ENCODE measurements at places on chromosomes 12 and 14. TPM values are rescaled to one million over a fixed set of nuclear protein-coding genes. Genes with fewer than 3 reads are reported as not detected.

- H3K36me3 ChIP-seq, result no peaks in the 10 kb centered on the region
- no peak for DNase-seq
- no peak overlapping the region for H3K4me3 ChIP-seq
Observed at GRCh38 chr12:95443459-95443858, 30.5 kb upstream of the METAP2 start.

GRCh38 chr12:3727877-3728632 is 24.9 kb downstream of the CRACR2A start:
- H3K4me1 ChIP-seq, result no peaks in the 10 kb centered on the region
- H3K36me3 ChIP-seq, result no peaks in the 10 kb centered on the region
- DNase-seq, result no peak
- H3K27ac ChIP-seq, result no peak overlapping the region
- no peaks in the 10 kb centered on the region for H3K27me3 ChIP-seq
- no peak overlapping the region for H3K4me3 ChIP-seq

DNA sequence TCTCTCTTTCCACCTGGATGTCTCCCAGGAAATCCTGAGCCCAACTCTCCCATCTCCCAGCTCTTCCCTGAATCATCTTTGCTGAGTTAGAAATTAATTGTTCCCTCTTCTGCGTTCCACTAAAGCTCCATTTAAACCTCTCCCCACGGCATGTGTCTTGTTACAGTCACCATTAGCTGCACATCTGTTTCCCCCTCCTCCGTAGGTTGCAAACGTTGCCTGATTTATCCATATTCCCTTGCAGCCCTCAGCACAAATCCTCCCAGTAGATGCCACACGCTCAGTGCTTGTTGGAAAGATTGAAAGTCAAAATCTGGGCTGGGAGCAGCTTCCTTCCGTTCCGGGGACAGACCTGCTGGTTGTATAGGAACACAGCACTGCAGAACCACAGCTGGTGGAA is 90.4 kb downstream of the SLC24A4 start:
- no peak for DNase-seq
- peaks cover 50% of the 10 kb centered on the region for H3K4me1 ChIP-seq
- H3K4me3 ChIP-seq, result no peak overlapping the region
- peak overlapping the region; percentile 55 for H3K27ac ChIP-seq
- H3K36me3 ChIP-seq, result no peaks in the 10 kb centered on the region
- no peaks in the 10 kb centered on the region for H3K27me3 ChIP-seq

- no peaks in the 10 kb centered on the region for H3K27me3 ChIP-seq
- H3K36me3 ChIP-seq, result no peaks in the 10 kb centered on the region
- no peak for DNase-seq
- H3K4me1 ChIP-seq, result peaks cover 39% of the 10 kb centered on the region
- H3K4me3 ChIP-seq, result peak overlapping the region; percentile 87
Observed at GRCh38 chr12:70367258-70368141, 1.4 kb downstream of the KCNMB4 start.

GRCh38 chr12:50398931-50399330 is 1.8 kb upstream of the LARP4 start:
- no peaks in the 10 kb centered on the region for H3K4me1 ChIP-seq
- H3K4me3 ChIP-seq, result no peak overlapping the region
- DNase-seq, result no peak
- H3K27ac ChIP-seq, result no peak overlapping the region

- H3K27me3 ChIP-seq, result no peaks in the 10 kb centered on the region
- no peak overlapping the region for H3K27ac ChIP-seq
- no peak for DNase-seq
- H3K4me3 ChIP-seq, result no peak overlapping the region
- H3K36me3 ChIP-seq, result peaks cover 33% of the 10 kb centered on the region
- peaks cover 75% of the 10 kb centered on the region for H3K4me1 ChIP-seq
Observed at GRCh38 chr12:50929831-50930230, 22.5 kb upstream of the HIGD1C start.

GRCh38 chr14:32457213-32457920 is 128.3 kb downstream of the AKAP6 start:
- no peak overlapping the region for H3K4me3 ChIP-seq
- peak; percentile 65 for DNase-seq
- H3K36me3 ChIP-seq, result no peaks in the 10 kb centered on the region
- H3K27me3 ChIP-seq, result no peaks in the 10 kb centered on the region

DNA sequence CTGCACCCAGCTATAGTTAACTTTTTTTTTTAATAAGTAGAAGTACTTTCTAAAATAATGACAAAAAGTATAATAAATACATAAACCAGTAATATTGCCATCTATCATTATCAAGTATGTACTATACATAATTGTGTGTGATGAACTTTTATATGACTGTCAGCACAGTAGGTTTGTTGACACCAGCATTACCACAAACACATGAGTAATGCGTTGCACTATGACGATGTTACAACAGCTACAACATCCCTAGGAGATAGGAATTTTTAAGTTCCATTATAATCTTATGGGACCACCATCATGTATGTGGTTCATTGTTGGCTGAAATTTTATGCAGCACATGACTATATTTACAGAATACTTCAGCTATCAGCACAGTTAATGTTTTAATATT is 62.9 kb upstream of the VSX2 start:
- no peaks in the 10 kb centered on the region for H3K4me1 ChIP-seq
- H3K27me3 ChIP-seq, result no peaks in the 10 kb centered on the region
- no peaks in the 10 kb centered on the region for H3K36me3 ChIP-seq
- no peak for DNase-seq
- no peak overlapping the region for H3K27ac ChIP-seq

- DNase-seq, result no peak
- H3K4me1 ChIP-seq, result no peaks in the 10 kb centered on the region
- no peaks in the 10 kb centered on the region for H3K36me3 ChIP-seq
- no peak overlapping the region for H3K4me3 ChIP-seq
- H3K27me3 ChIP-seq, result no peaks in the 10 kb centered on the region
Observed at GRCh38 chr14:39582028-39582654, 149.9 kb upstream of the FBXO33 start.

DNA sequence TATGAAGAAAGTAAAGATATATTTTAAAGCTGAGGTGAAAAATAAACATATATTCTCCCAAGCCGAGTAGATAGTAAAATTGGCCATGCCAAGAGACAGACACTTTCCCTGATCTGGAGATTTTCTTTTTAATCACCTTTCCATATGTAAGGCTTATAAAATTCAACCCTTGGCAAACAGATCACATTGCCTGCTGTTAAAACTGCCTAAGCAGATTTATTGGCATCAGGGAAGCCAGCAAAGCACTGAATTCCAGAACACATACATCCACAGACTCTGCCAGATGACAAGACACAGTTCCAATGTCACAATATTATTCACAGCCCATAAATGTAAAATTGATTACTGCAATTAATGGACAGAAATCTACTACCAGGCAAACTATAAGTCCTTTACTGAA is 78.2 kb upstream of the GARIN2 start:
- no peak overlapping the region for H3K4me3 ChIP-seq
- H3K27me3 ChIP-seq, result no peaks in the 10 kb centered on the region
- H3K4me1 ChIP-seq, result no peaks in the 10 kb centered on the region
- no peak overlapping the region for H3K27ac ChIP-seq

DNA sequence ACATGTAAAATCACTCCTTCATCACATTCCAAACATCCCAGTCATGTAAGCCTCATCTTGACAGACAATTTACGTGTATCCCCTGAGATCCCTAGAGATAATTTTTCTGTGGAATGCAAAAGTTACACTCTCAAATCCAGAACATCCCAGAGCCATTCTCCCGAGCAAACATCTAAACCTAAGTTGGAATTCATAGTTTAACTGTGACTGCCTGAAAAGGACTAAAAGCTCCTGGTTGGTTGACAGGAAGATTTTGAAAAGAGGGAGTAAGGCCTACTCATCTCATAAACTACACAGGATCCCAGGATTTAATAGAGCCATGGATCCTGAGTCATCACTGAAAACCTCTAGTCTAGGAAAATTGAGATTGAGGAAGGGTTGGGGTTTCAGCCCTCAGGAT is 123.6 kb downstream of the SCN8A start:
- H3K27me3 ChIP-seq, result peaks cover 3% of the 10 kb centered on the region
- H3K36me3 ChIP-seq, result no peaks in the 10 kb centered on the region
- no peak overlapping the region for H3K27ac ChIP-seq
- H3K4me1 ChIP-seq, result no peaks in the 10 kb centered on the region
- no peak for DNase-seq

GRCh38 chr12:52837781-52838608 is 3.9 kb upstream of the KRT79 start:
- no peaks in the 10 kb centered on the region for H3K4me1 ChIP-seq
- no peaks in the 10 kb centered on the region for H3K36me3 ChIP-seq
- H3K27me3 ChIP-seq, result peaks cover 40% of the 10 kb centered on the region
- no peak overlapping the region for H3K4me3 ChIP-seq
- no peak overlapping the region for H3K27ac ChIP-seq

DNA sequence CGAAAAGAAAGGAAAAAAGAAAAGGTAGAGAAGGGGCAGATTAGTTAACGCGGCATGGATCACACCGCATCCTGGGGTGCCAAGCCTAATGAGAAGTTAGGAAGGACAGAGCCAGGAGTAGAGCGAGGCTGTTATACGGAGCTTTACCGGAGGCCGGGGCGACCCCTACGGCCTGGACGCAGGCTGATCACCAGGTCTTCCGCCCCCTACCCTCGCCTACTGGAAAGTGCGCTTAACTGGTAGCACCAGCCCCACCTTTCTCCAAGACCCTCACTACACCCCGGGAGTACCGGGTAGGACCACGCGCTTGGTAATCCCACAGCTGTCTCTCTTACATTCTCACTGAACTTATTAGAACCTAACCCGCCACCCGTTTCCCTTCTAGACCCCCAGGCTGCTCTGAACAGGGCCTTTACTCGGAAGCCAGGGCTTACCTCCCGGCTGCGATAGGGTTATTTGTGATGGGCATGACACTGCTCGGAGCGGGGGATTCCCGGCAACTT is 33.8 kb downstream of the WBP11 start:
- H3K4me3 ChIP-seq, result peak overlapping the region; percentile 94
- peak overlapping the region; percentile 95 for H3K27ac ChIP-seq

DNA sequence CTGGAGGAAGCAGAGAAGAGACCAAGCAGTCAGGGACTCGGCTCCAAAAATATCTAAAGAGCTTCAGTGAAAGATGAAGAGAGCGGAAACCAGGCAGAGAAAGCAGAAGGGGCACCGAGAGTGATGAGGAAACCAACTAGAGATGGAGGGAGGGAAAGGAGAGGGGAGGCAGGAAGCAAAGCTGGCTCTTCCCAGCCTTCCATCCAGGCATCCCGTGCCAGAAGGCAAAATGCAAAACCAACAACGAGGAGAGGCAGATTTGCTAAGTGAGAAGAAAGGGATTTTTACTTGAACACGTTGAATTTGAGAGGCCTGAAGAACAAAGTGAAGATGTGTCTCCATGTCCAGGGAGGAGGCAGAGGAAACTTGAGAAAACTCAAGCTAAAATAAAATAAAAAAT is 90.1 kb downstream of the NUAK1 start:
- no peak overlapping the region for H3K27ac ChIP-seq
- H3K4me3 ChIP-seq, result no peak overlapping the region
- no peaks in the 10 kb centered on the region for H3K4me1 ChIP-seq
- DNase-seq, result no peak
- H3K36me3 ChIP-seq, result no peaks in the 10 kb centered on the region
- H3K27me3 ChIP-seq, result no peaks in the 10 kb centered on the region

DNA sequence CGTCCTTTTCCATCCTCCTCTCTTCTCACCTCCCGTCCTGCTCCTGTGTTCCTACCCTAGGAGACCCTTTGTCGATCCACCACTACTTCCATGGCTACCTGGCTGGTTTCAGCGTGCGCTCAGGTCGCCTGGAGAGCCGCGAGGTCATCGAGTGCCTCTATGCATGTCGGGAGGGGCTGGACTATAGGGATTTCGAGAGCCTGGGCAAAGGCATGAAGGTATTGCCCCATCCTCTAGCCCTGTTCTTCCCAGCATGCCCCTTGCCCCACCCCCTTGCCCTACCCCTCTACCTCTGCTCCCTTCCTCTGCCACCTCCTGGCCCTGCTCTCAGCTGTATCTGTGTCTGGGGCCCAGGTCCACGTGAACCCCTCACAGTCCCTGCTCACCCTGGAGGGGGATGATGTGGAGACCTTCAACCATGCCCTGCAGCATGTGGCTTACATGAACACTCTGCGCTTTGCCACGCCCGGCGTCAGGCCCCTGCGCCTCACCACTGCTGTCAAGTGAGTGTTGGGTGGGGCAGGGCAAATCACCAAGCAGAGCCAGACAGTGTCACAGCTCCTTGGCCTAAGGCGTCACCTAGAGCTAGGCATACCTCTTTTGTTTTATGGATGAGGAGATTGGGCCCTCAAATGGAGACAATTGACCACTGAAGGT is 12.8 kb downstream of the CLSTN3 start:
- no peaks in the 10 kb centered on the region for H3K36me3 ChIP-seq
- no peak overlapping the region for H3K27ac ChIP-seq
- no peaks in the 10 kb centered on the region for H3K27me3 ChIP-seq
- H3K4me1 ChIP-seq, result no peaks in the 10 kb centered on the region
- no peak overlapping the region for H3K4me3 ChIP-seq

DNA sequence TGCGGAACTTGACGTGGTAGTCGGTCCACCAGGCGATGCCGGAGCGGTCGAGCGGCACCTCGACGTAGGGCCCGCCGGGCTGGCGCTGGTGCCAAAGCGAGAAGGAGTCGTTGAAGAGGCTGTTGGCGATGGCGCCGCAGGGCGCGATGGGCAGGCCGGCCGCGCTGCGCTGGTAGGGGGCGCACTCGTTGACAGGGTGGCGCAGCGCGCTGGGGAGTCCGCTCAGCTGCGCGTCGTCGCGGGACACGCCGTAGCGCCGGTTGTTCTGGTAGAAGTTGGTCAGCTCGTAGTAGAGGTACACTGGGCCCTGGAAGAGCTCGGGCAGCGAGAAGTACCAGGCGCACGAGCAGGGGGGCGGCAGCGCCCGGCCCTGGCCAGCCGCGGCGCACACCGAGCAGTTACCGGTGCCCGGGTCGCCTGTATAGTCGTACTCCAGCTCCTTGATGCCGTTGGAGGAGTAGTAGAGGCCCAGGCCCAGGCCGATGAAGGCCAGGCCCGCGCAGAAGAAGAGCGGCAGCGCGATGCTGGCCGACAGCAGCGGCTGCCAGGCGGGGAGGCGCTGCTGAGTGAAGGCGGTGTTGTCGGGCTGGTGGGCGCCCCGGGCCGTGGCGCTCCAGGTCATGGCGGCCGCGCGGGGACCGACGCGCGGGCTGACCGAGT is 482 bp downstream of the TMEM30B start:
- H3K27me3 ChIP-seq, result no peaks in the 10 kb centered on the region
- peak; percentile 54 for DNase-seq
- peaks cover 12% of the 10 kb centered on the region for H3K4me1 ChIP-seq
- H3K27ac ChIP-seq, result peak overlapping the region; percentile 85

DNA sequence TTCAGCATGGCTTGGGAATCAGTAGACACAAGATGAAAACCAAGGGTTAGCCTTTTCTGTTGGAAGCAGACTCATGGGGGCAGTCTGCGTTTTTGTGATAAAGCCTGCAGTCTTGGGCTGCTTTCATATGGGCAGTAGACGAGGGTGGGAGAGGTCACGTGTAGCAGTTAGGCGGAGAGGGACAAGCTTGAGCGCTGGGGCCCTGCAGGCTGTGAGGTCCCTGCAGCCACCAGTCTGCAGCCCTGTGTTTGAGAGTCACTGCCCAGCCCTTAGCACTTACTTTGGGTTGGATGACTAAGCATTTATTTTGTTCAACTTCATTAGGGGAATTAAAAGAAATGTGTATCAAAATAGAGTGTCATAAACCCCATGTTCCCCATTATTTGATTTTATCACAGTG is 37.2 kb downstream of the EP400 start:
- H3K4me3 ChIP-seq, result no peak overlapping the region
- no peaks in the 10 kb centered on the region for H3K36me3 ChIP-seq
- H3K27me3 ChIP-seq, result no peaks in the 10 kb centered on the region

- no peaks in the 10 kb centered on the region for H3K4me1 ChIP-seq
- H3K27ac ChIP-seq, result no peak overlapping the region
- no peaks in the 10 kb centered on the region for H3K36me3 ChIP-seq
- H3K27me3 ChIP-seq, result no peaks in the 10 kb centered on the region
- H3K4me3 ChIP-seq, result no peak overlapping the region
Observed at GRCh38 chr12:83527810-83528209, 841.1 kb downstream of the TMTC2 start.

Gene SERPINA12
- total RNA-seq, result not detected

Gene DIO3
- not detected for total RNA-seq

Gene SDR9C7
- total RNA-seq, result not detected

Gene DMAC2L
- total RNA-seq, result 25.7 TPM

Measured in heart right ventricle (tissue), 16 donors.